ENCODE measurements at places on chromosomes 12 and 14. TPM values are rescaled to one million over a fixed set of nuclear protein-coding genes. Genes with fewer than 3 reads are reported as not detected.

DNA sequence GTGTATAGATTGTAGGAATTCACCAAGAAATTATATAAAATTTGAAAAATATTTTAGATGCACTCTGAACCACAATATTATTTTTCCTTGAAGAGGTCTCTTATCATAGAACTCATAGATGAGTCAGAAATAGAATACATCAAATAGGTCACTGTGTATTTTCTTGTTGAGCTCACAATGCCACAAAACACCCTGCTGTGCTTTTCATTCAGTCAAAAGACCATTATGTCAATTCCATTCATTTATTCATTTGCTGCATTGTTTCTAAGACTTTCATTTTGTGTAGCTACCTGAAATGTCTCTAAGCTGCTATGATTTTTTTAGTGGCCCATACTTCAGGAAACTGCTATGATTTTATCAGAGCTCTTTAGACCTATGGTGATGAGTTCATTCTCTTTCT, 231.9 kb upstream of the AVPR1A start:
- no peak for DNase-seq

GRCh38 chr12:105084251-105085250, at the start of gene ALDH1L2:
TSS of gene ALDH1L2 (minus strand) at chr12:105084458. CDS start at chr12:105084436, 22 bp downstream.
- peak; percentile 72 for DNase-seq

DNA sequence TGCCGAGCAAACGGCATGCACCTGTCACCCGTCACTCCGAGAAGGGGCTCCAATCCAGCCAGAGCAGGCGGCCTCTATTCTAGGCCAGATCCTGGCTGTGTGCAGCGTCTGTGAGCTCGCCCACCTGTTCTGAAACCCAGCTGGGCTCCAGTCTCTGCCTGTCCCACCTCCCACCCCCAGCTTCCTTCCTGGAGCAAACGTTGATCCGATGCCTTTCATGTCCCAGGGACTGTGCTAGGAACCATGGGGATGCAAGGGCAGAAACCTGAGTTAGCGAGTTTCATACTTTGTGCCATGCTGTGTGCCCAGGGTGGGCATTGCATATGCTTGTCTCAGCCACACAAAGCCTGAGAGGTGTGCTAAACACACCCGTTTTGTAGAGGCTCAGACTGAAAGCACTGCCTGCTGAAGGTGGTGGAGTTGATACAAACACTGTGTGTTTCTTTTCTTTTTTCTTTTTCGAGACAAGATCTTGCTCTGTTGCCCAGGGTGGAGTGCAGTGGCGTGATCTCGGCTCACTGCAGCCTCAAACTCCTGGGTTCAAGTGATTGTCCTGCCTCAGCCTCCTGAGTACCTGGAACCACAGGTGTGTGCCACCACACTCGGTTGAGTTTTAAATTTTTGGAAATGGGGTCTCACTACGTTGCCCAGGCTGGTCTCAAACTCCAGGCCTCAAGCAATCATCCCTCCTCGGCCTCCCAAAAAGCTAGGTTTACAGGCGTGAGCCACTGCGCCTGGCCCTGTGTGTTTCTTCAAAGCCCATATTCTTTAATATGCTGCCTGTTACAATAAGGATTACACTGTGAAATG, 84.1 kb upstream of the MED13L start:
- DNase-seq: no peak

- DNase-seq: no peak
Measured at GRCh38 chr12:10715491-10715890, 7.6 kb downstream of the YBX3 start.

DNA sequence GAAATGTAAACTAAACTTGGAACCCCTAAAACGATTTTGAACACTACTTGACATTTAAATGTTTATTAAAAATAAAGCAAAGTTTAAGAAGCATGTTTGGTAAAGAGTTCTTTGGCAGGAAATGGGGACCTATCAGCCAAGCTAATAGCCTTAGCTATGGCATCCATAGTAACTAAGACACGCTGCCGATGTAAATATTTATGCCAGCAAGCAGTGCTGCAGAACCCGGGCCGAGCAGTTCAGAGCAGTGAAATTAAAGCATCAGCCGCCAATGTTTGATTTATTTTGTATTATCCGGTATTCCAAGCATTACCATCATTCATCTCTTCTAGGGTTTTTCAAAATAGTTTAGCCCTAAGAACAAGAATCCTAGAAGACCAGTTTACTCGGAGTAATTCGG, 61.6 kb downstream of the PPP2R5C start:
- DNase-seq: no peak

- no peak for DNase-seq
Measured at GRCh38 chr12:115455268-115455681, 771.3 kb upstream of the TBX3 start.

DNA sequence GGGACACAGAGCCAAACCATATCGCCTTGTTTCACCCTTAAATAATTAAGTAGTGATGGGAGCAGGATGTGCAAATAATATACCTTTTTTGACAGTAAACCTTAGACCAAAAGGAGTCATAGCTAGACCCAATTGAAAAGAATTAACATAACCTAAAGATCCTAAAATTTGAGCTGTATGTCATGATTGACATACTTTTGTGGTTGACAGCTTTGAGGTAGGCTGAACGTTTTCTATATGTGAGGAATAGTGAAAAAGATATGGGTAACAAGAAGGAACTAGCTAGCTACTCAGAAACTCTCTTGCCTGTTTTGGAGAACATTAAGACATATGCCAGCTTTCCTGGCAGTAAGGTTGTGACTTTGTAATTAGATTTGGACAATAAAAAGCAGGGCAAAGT, 320.6 kb downstream of the KCNC2 start:
- no peak for DNase-seq

DNA sequence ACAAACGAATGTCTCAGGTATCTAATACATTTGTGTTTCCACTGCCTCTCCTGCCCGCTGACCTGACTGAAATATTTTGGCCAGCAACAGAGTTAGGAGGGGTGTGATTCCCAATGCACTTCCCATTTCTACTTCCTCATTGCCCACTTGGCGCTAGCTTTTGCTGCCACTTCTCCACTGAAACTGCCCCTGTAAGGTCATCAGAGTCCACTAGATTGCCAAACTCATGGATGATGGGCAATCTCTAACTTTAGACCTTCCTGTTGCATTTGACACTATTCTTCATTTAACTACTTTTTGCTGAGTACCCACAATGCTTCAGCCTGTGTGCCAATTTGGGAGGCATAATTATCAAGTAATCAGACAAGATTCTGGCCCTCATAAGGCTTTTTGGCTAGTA, 40.8 kb downstream of the GPR65 start:
- no peak for DNase-seq

DNA sequence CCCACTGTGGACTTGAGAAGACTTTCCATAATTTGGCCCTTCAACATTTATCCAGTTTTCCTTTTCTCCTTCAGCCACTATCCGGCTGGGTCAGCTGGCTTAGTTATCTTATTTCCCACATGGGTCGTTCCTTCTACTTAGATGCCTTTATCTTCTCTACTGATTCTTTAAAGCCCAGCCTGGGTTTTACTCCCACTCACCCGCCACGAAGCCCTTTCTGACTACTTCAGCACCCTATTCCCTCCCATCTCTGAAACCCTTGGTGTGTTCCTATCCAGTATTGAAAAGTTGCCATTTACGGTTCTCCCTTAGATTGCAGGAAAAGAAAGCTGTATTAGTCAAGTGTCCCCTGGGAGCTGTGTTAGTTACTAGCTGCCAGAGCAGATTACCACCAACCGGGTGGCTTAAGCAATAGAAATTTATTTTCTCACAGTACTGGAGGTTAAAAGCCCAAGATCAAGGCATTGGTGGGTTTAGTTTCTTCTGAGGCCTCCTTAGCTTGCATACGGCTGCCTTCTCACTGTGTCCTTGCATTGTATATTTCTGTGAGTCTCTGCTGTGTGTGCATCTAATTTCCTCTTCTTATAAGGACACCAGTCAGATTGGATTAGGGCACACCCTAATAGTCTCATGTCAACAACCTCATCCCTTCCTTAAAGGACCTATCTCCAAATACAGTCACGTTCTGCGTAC, 105.5 kb downstream of the GPATCH2L start:
- DNase-seq: no peak

- DNase-seq: no peak
Measured at GRCh38 chr14:20803223-20803622, 579 bp upstream of the RNASE1 start.

FGF6 gene
- not detected for polyA plus RNA-seq

DNA sequence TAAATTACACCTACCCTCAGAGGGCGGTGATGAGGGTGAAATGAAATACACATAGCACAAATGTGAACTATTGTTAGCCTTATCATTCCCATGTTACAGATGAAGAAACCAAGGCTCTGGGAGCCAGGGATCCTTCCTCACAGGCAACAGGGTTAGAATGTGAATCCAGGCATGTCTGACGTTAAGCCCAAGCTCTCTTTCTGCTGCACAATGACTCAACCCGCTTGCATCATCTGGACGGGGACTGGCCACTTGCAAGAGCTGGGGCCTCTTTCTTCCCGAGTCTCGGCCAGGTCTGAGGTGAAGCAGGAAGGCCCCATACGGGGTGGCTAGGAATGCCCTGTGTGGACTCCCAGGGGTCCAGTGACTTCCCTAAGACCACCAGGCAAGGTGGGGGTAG, 105.2 kb downstream of the RBM19 start:
- DNase-seq: peak; percentile 86

DNA sequence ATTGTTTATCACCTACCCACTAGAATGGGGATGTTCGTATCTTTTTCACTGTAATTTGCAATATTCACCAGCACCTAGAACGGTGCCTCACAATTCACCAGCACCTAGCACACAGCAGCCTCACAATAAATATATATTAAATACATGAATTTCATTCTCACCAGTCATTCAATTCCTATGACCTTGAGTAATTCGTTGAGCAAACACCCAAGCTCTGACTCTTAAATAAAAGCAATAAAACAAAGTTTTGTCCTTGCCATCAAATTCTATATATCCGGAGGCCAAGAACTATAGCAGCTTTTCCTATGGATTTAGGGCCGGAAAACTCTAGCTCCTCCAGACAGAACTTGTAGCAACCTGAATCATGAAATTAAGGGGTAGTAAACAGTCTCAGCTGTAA, 981 bp downstream of the VTI1B start:
- DNase-seq: no peak

DNA sequence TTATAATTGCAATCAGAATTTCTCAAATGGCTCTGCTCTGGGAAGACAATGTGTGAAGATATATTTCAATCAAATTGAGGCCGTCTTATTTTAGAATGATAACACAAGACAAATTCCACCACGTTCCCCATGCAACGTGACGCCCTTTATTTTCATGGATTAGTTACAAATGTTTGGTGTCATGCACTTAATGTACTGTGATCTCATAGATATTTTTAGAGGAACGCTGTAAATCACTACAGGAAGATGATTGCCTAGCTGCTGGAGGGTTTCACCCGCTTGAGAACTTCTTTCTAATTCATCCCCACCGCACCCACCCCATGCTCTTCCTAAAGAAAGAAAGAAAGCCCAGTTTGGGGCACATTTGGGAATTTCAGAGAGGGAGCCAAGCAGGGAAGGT, 117.2 kb downstream of the PLXNC1 start:
- no peak for DNase-seq

HNRNPC gene
- polyA plus RNA-seq: 828 TPM

DNA sequence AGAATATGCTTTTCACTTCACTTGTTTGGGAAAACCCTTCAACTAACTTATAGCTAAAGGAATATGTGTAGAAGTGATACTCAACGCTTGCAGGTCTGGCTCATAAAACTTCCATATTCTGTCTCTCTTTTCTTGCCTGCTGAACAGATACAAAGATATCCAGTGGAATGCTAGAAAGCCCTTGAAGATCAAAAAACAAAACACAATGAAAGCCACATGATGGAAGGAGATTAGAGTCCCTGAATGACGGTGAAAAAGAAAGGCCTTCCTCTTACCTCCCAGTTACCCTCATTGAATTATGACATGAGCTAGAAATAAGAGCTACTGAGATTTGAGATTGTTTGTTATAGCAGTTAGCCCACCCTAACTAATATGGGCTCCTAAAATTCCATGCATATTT, 28.2 kb upstream of the NELL2 start:
- DNase-seq: no peak

ANKRD33 gene
- polyA plus RNA-seq: not detected

DNA sequence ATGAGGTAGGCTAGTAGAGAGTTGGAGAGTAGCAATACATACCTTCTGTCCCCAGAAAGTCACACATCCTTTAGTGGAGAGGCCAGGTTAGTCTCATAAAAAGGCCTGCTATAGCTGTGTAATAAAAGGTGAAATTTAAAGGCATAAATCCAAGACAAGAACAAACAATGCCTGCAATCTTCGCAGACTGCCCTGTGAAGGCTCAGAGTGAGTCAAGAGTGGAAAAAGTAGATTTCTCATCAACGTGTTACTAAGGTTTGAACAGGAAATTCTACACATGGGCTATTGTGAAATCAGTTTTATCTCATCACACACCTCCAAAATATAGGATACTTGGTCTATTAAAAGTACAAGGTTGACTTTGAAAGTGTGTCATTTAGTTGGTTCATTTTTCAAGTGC, at the start of gene KLRC1:
Gene KLRC1, minus strand, starts transcription at position 222 of the 400 bp plus-strand sequence. CDS start 2,221 bp downstream, outside the sequence.
- DNase-seq: no peak

DNA sequence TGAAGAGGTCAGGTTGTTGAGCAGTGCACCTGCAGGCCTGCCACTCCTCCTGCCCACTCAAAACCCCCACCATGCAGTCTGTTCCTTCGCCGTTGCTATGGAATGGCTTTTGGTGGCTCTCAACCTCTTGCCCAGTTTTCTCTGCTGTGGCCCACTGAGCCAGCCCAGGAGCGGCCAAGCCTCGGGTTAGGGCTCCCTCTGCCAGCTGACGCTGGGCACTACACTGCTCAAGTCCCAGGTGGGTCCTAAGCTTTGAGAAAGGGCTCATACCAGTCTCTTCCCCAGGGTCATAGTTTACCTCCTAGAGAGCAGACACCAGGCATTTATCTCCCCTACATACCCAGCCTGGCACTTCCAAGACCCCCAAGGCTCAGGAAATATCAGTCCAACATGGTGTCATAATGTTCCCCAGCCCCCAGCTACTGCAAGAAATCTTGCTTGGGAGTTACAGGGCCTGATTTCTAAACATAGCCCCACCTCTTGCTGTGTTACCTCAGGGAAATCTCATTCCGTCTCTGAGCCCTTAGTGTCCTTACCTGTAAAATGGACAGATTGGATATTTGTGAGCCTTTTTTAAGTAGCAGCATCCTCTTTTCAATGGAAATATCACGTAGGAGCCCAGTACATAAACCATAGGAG, 59.4 kb downstream of the TSPAN11 start:
- DNase-seq: no peak

DNA sequence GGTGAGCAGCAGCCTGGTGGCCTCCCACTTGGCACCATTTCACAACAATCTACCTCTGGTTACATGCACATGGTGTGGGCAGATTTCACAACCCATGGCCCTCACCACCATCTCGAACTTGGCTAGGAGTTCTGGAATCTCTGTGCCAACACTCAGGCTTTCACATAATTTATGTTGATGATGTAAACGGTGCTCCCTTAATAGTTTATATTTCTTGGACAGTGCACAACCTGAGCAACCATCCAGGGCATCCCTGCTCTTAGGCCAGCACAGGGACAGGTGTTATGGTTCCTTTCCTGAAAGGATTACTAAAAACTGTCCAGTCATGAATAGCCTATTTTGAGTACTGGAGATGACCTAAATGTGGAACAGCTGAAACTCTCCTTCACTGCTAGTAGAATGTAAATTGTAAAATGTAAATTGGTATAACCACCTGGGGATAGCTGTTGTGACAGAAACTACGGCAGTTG, 28.6 kb downstream of the ABCB9 start:
- DNase-seq: no peak
